ENCODE measurements at places on chromosomes 2 and 18. TPM values are rescaled to one million over a fixed set of nuclear protein-coding genes. Genes with fewer than 3 reads are reported as not detected.

GRCh38 chr18:79965119-79965902, 868 bp downstream of the HSBP1L1 start:
- no peaks in the 10 kb centered on the region for H3K27me3 ChIP-seq
- peak; percentile 91 for DNase-seq
- peaks cover 12% of the 10 kb centered on the region for H3K36me3 ChIP-seq
- peak overlapping the region; percentile 84 for H3K27ac ChIP-seq

Gene DOK6
- 2.7 TPM for total RNA-seq

Gene TEX44
- total RNA-seq: not detected

DNA sequence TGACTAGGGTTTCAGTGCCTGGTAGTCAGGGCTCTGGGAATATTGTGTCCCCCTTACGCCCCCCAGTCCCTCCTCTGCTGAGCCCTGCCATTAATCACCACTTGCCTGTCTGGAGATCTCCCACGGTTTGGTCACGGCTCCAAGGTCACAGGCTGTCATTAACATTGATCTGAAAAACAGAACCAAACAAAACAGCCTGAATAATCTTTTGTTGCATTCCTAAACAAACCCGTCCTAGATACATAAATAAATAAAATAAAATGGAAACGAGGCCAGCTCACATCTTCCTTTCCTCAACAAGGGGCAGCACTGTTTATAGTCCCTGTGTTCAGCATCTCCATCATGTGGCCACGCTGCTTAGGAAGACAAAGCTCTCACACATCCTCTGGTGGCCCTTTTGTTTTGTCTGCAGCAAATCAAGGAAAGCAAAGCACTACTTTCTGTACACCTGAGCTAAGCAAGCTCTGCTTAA, 282.8 kb downstream of the AGPS start:
- no peak overlapping the region for H3K27ac ChIP-seq
- no peak overlapping the region for H3K4me3 ChIP-seq
- no peaks in the 10 kb centered on the region for H3K27me3 ChIP-seq

GRCh38 chr2:49693961-49694360, 539.6 kb upstream of the FSHR start:
- H3K27me3 ChIP-seq: no peaks in the 10 kb centered on the region
- H3K4me3 ChIP-seq: no peak overlapping the region
- H3K4me1 ChIP-seq: no peaks in the 10 kb centered on the region
- no peaks in the 10 kb centered on the region for H3K36me3 ChIP-seq
- DNase-seq: no peak
- H3K27ac ChIP-seq: no peak overlapping the region

Gene DAPL1
- not detected for total RNA-seq

Gene CYTIP
- total RNA-seq: not detected

DNA sequence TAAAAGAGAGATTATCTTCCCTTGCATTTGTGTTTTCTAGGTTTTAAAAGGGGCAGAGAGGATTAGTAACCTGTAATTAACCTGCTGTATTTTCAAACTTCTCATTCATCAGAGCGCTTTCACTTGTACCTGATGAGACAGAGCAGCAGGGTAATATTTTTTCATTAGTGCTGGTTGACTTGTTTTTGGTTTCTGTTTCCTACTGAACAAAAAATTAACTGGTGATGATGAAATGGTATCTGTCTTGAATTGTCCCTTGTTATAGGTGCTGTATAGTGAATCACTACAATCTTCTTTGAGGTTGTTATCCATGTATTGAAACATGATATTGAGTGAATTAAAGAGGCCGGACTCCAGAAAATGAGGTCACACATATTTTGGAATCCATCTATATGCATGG, 37.9 kb downstream of the CDH20 start:
- no peak overlapping the region for H3K4me3 ChIP-seq
- no peaks in the 10 kb centered on the region for H3K4me1 ChIP-seq
- H3K27ac ChIP-seq: no peak overlapping the region
- DNase-seq: no peak

DNA sequence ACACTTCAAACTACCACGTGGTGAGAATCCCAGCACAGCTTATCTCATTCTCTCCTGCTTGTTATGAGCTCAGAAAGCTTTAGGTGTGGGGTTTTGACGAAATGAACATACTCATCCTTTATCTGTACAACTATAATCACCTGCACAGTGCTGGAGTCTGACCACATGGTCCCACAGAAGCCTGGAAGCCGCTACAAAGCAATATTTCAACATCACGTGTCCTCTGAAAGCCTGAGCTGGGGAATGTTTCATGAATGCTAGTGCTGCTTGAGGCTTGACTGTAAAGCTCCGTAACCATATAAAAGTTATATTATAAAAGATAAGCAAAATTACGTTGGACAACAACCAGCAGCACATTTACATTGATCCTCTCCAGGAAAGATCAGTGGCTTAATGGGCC, 43.9 kb downstream of the PIEZO2 start:
- no peak overlapping the region for H3K27ac ChIP-seq
- no peak for DNase-seq
- peaks cover 6% of the 10 kb centered on the region for H3K27me3 ChIP-seq
- no peaks in the 10 kb centered on the region for H3K36me3 ChIP-seq

DNA sequence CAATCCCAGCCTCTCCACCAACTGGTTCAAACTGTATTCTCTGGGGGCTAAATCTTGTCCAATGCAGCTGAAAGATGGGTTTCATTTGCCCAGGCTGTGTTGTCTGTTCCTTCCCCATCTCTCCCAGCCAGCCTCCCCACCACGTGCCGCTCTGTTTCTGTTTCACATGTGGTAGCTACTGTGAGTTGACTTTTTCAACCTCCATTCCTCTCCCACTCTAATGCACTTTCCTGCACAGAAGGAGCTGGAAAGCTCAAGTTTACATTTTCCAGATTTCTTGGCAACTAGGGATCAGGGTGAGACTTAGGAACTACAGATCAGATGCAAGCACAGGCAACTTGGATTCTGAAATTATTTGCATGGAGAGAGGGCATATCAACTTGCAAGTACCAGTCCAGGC, 19.0 kb upstream of the NPAS2 start:
- no peak overlapping the region for H3K4me3 ChIP-seq
- peak; percentile 63 for DNase-seq
- H3K27me3 ChIP-seq: no peaks in the 10 kb centered on the region
- H3K27ac ChIP-seq: no peak overlapping the region
- H3K4me1 ChIP-seq: peaks cover 6% of the 10 kb centered on the region
- H3K36me3 ChIP-seq: no peaks in the 10 kb centered on the region

Gene SERPINB10
- total RNA-seq: not detected

DNA sequence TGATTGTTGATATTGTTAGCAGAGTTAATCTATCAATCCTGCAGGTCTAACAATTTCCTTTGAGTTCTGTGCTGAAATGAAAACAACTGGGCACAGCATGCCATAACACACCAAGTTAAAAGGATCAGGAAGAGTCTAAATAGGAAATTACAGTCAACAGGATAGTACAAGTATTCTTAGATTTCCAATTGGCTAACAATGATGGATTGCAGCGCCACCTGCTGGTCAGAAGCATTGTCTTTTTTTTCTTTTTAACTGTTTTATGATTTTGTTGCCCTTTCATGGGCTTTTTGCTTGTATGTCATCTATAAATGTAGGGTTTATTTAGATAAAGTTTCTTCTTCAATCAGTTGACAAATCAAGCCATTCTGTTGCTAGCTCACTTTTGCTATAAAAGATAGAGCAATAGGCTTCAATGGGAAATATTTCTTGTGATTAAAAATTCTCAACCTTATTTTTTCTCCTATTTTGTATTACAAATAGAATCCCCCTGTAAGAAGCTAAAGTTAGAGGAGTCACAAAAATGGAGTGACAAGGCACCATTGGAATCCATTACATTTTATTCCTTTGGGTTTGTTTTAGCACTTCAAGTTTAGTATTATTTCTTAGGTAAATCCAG, 40.8 kb upstream of the RPRM start:
- H3K27ac ChIP-seq: no peak overlapping the region
- H3K4me3 ChIP-seq: no peak overlapping the region
- H3K4me1 ChIP-seq: no peaks in the 10 kb centered on the region
- H3K27me3 ChIP-seq: no peaks in the 10 kb centered on the region
- no peaks in the 10 kb centered on the region for H3K36me3 ChIP-seq

Gene GPD2
- total RNA-seq: 100 TPM

Gene PARD6G
- total RNA-seq: 3.3 TPM

GRCh38 chr18:8496186-8496585, 113.1 kb upstream of the RAB12 start:
- no peaks in the 10 kb centered on the region for H3K4me1 ChIP-seq
- no peak overlapping the region for H3K27ac ChIP-seq
- H3K36me3 ChIP-seq: no peaks in the 10 kb centered on the region
- H3K4me3 ChIP-seq: no peak overlapping the region
- DNase-seq: peak; percentile 28

DNA sequence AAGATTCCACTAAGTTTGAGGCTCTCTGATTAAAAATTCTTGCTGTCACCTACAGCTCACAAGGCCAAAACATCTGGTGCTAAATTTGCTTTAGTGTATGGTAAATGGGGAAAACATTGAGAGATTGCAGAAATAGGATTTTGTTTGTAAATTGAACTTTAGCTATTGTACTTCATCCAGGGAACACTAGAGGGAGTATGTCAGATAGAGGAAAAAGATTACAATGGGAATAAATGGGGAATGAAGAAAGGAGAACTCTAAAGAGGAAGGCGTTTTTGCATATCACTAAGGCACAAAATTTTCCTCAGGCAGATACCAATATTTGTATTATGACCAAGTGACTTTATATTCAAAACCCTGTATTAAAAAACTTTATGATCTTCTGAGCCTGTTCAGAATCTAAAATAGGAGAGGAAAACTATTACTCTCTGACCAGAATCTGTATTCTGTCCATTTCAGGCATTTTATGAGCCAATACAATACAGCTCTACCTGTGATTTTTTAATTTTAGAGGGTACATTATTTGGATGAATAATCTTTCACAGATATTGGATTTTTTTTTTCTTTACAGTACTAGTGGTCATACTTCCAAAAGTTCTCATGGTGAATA, 52.3 kb upstream of the ITGB6 start:
- H3K4me1 ChIP-seq: peaks cover 6% of the 10 kb centered on the region
- no peaks in the 10 kb centered on the region for H3K36me3 ChIP-seq
- H3K27ac ChIP-seq: no peak overlapping the region
- no peak overlapping the region for H3K4me3 ChIP-seq
- peak; percentile 44 for DNase-seq
- no peaks in the 10 kb centered on the region for H3K27me3 ChIP-seq

Gene DNAH6
- total RNA-seq: under 0.01 TPM

GRCh38 chr2:204328373-204328772, 216.9 kb upstream of the PARD3B start:
- H3K36me3 ChIP-seq: no peaks in the 10 kb centered on the region
- no peak overlapping the region for H3K27ac ChIP-seq
- DNase-seq: no peak
- no peaks in the 10 kb centered on the region for H3K27me3 ChIP-seq
- no peaks in the 10 kb centered on the region for H3K4me1 ChIP-seq
- H3K4me3 ChIP-seq: no peak overlapping the region

- no peaks in the 10 kb centered on the region for H3K36me3 ChIP-seq
- H3K27ac ChIP-seq: peak overlapping the region; percentile 12
- H3K4me3 ChIP-seq: no peak overlapping the region
- H3K27me3 ChIP-seq: peaks cover 3% of the 10 kb centered on the region
These were observed 16.3 kb downstream of the GPR55 start for GRCh38 chr2:230908595-230909191.

DNA sequence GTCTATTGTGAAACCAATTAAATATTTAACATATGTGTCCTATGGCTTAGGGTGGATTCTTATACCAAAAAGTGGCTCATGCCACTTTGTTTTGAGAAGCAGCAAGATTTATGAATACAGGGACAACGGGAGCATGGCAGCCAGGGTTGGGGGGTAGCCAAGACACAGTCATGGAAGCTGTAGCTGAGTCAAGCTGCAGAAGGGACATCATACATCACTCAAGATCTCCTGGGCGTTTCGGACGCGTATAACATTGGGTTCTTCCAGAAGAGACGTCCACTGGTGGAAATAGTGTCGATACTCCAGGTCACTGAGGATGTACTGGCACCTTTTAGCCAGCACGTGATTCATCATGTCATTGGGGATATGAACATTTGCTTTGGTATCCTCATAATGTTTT, 152.7 kb downstream of the RIF1 start:
- H3K36me3 ChIP-seq: no peaks in the 10 kb centered on the region
- no peak overlapping the region for H3K27ac ChIP-seq
- H3K27me3 ChIP-seq: no peaks in the 10 kb centered on the region
- no peak overlapping the region for H3K4me3 ChIP-seq
- no peaks in the 10 kb centered on the region for H3K4me1 ChIP-seq

DNA sequence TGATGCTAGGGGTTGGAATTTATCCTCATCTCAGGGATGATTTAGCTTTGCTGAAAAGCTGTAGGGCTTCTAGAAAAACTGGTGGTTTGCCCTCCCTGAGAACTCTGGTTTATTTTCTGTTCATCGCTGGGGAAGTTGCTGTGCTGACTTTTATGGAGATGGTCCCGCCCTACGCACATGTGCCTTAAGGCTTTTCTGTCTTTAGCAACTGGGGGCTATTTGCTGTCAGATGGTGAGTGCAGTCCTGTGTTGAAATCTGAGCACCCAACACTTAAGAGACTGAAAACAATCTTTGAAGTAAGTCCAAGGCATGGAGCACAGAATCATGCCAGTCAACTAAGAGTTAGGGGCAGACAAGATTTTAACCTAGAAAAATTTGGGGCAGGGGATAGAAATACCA, 2148.4 kb upstream of the CELF4 start:
- H3K27me3 ChIP-seq: no peaks in the 10 kb centered on the region
- no peak overlapping the region for H3K27ac ChIP-seq
- no peaks in the 10 kb centered on the region for H3K36me3 ChIP-seq
- DNase-seq: no peak

Gene CDC42EP3
- total RNA-seq: 152 TPM

Gene ECEL1
- not detected for total RNA-seq

DNA sequence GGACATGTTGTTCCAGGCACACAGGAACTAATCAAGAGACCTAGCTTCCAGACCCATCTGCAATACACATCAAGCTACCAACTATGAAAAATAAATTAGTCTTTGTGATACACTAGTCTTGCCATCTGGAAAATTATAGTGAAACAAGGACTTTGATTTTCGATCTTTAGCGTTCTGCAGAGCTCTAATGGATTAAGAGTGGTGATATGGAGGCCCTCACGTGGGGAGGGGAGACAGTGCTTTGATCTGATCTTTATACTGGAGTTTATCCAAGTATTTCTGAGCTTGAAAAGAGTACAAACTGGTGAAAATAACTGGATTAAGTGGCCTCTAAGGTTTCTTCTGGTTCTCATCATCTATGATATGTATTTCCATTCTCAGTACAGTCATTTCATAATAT, 273.4 kb upstream of the CDH7 start:
- H3K4me1 ChIP-seq: no peaks in the 10 kb centered on the region
- H3K4me3 ChIP-seq: no peak overlapping the region
- no peak overlapping the region for H3K27ac ChIP-seq
- H3K36me3 ChIP-seq: no peaks in the 10 kb centered on the region

DNA sequence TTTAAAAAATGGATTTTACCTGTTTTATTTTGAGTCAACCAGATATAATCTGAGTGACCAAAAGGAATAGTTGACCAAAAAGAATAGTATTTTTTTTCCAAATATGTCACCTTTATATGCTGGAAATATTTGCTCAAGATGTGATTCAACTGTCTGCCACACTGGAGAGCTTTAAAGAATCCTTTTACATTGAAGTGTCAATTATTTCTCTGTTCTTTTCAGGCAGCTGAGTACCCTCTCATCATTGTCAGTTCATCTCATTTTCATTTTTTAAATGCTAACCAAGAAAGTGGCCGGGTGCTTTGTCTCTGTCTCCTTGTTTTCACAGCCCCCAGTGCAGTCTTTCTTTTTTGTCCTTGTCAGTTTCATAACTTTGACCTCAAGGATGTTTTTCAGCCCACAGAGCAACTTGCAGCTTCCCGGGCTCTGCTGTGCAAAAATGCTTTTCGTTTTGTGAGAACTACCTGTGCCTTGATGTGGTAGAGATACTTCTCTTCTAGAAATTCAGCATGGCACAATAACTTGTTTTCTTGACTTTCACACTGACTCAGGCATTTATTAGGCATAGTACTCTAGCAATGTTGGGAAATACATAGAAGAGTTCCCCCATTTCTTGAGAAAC, 23.4 kb upstream of the CERS6 start:
- H3K27me3 ChIP-seq: peaks cover 2% of the 10 kb centered on the region
- no peak for DNase-seq
- H3K4me1 ChIP-seq: no peaks in the 10 kb centered on the region
- no peak overlapping the region for H3K27ac ChIP-seq

Measured in IMR-90 (cell line).